ENCODE measurements at places on chromosomes 16 and 17. TPM values are rescaled to one million over a fixed set of nuclear protein-coding genes. Genes with fewer than 3 reads are reported as not detected.
A peak's percentile ranks its signal among the peaks of the same experiment; 100 is the strongest.

The SMCR8 gene
- total RNA-seq: 20.6 TPM

The PGP gene
- total RNA-seq: 38.5 TPM

The TAX1BP3 gene
- total RNA-seq: 451 TPM

The GPR142 gene
- total RNA-seq: not detected

The G6PC1 gene
- total RNA-seq: not detected

The ZNF423 gene
- total RNA-seq: 13.1 TPM

The CHST6 gene
- total RNA-seq: 1.7 TPM

The EFNB3 gene
- 0.41 TPM for total RNA-seq

The TMEM114 gene
- not detected for total RNA-seq

The CCL17 gene
- not detected for total RNA-seq

The PRRT2 gene
- total RNA-seq: 1.9 TPM

The HEATR9 gene
- not detected for total RNA-seq

The BEAN1 gene
- not detected for total RNA-seq

DNA sequence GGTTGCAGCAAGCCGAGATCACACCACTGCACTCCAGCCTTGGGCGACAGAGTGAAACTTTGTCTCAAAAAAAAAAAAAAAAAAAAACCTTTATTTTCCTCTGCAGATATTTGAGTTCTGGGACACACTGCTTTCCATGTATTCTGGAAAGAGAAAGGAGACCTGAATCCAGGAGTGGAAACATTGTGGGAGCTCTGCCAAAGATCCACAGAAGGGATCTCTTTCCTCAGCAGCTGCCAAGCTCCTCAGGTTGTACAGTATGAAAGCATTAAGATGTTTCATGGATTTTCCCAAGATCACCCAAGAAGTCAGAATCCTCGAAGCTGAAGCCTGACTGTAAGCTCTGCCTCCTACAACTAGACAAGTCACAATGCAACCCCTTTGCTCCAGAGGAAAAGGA is 13.5 kb downstream of the NPRL3 start:
- no peak overlapping the region for H3K27ac ChIP-seq
- no peaks in the 10 kb centered on the region for H3K36me3 ChIP-seq
- H3K4me1 ChIP-seq: no peaks in the 10 kb centered on the region

DNA sequence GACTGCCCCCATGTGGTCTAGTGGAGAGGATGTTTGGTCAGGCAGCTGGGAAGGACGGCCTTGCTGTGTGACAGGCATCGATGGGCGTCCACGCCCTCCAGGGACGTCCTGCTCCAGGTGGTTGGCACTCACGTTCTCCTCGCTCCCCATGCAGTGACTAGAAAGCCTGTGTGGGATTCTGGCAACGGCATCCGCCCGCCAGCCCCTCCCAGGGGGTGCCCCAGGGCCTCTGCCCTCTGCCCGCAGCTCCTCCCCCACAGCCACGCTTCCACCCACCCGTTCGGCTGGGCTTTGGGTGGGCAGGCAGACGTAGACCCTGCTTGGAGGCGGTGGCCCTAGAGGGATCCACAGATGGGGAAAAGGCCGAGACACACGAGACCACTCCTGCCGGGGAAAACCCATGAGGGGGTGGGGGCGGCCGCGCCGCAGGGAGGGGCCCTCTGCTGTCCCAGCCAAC is 4.7 kb upstream of the IL17C start:
- peaks cover 23% of the 10 kb centered on the region for H3K36me3 ChIP-seq
- no peak overlapping the region for H3K4me3 ChIP-seq
- H3K27me3 ChIP-seq: peaks cover 36% of the 10 kb centered on the region
- DNase-seq: peak; percentile 60
- H3K27ac ChIP-seq: peak overlapping the region; percentile 43

- no peaks in the 10 kb centered on the region for H3K36me3 ChIP-seq
- H3K4me1 ChIP-seq: peaks cover 4% of the 10 kb centered on the region
- no peak for DNase-seq
- H3K27me3 ChIP-seq: no peaks in the 10 kb centered on the region
These were observed 285.2 kb upstream of the ELAC2 start for GRCh38 chr17:13302983-13303382.

GRCh38 chr16:81720973-81721906 is 57.9 kb upstream of the PLCG2 start:
- H3K27ac ChIP-seq: peak overlapping the region; percentile 38
- H3K27me3 ChIP-seq: no peaks in the 10 kb centered on the region
- H3K4me3 ChIP-seq: no peak overlapping the region

DNA sequence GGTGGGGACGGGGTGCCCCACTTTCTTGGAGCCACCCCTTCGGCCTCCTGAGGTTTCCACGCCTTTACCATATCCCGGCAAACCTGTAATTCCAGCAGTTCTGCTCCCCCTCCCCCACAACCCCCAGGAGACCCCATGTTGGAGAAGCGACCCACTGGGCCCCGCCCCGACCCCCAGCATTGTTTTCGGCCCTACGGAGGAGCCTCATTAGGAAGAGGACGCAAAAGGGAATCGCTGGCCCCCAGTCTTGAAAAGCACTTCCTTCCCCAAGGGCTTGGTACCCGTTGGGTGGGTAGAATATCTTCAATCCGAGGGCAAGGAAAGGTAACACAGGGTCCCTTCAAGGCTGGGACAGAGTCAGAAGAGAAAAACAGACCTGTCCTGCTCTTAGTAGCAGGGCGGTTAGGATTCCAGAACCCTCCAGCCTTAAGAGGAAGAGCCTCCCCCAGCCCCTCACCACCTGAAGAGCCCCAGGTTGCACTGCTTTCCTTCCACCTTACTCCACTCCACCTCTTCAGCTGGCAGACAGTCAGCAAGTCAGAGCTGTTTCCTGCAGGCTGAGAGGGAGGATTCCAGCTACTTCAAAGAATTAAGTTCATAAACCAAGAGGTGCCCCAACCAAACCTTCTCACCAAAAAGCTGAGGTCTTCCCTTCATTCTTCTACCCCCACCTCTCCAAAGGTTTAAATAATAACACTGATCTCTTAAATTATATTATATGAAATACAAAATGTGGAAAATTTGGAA is 803 bp upstream of the TLCD2 start:
- H3K27me3 ChIP-seq: no peaks in the 10 kb centered on the region
- no peak for DNase-seq
- H3K4me3 ChIP-seq: peak overlapping the region; percentile 60
- H3K27ac ChIP-seq: peak overlapping the region; percentile 98

DNA sequence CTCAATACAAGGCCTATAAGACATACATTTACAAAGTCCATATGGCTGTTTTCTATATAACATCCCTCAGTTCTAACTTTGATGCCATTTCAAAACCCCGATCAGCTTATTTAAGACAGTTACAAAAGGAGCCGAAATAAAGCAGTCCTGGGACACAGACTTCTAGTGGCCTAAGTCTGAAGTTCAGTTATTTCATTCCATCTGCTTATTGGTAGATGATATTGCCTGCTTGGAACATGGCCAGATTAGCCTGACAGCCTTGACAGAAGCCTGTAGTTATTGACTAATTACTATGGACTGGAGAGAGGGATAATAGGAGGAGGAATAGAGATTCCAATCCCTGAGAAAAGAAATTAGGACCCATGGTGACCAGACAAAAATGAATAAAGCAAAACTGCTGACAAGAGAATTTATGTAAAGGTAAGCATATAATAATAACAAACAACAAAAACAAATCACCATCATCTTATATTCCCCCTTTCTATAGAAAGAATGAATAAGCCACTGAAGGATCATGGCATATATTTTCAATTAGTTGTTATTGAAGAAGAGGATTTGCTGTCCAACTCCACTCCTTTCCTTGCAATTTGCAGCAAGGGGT is 206.3 kb upstream of the TOM1L1 start:
- no peaks in the 10 kb centered on the region for H3K27me3 ChIP-seq
- H3K4me3 ChIP-seq: no peak overlapping the region
- H3K27ac ChIP-seq: no peak overlapping the region
- no peak for DNase-seq
- H3K4me1 ChIP-seq: no peaks in the 10 kb centered on the region
- no peaks in the 10 kb centered on the region for H3K36me3 ChIP-seq

- no peak overlapping the region for H3K27ac ChIP-seq
- DNase-seq: no peak
- H3K36me3 ChIP-seq: no peaks in the 10 kb centered on the region
- no peak overlapping the region for H3K4me3 ChIP-seq
- no peaks in the 10 kb centered on the region for H3K27me3 ChIP-seq
- peaks cover 9% of the 10 kb centered on the region for H3K4me1 ChIP-seq
These were observed 6.5 kb upstream of the TRAF4 start for GRCh38 chr17:28737316-28737715.

GRCh38 chr16:27762441-27762840 is 212.5 kb downstream of the KATNIP start:
- no peak overlapping the region for H3K4me3 ChIP-seq
- peaks cover 9% of the 10 kb centered on the region for H3K36me3 ChIP-seq
- H3K27ac ChIP-seq: no peak overlapping the region
- no peaks in the 10 kb centered on the region for H3K27me3 ChIP-seq
- H3K4me1 ChIP-seq: no peaks in the 10 kb centered on the region
- DNase-seq: no peak

- peaks cover 64% of the 10 kb centered on the region for H3K4me1 ChIP-seq
- H3K36me3 ChIP-seq: no peaks in the 10 kb centered on the region
- no peaks in the 10 kb centered on the region for H3K27me3 ChIP-seq
- DNase-seq: peak; percentile 37
These were observed 5.1 kb downstream of the PITPNA start for GRCh38 chr17:1557355-1558095.

- H3K36me3 ChIP-seq: no peaks in the 10 kb centered on the region
- H3K4me3 ChIP-seq: no peak overlapping the region
- DNase-seq: no peak
- H3K27me3 ChIP-seq: no peaks in the 10 kb centered on the region
These were observed 21.3 kb upstream of the PIK3R6 start for GRCh38 chr17:8888704-8889302.

DNA sequence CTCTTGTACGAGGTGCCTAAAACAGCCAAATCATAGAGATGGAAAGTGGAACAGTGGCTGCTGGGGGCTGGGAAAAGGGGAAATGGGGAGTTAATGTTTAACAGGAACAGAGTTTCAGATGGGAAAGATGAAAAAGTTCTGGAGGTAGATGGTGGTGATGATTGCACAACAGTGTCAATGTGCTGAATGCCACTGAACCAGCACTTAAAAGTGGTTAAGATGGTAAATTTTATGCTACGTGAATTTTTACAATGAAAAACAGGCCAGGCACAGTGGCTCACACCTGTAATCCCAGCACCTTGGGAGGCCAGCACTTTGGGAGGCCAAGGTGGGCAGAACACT is 130.4 kb downstream of the C16orf78 start:
- no peaks in the 10 kb centered on the region for H3K36me3 ChIP-seq
- H3K4me3 ChIP-seq: no peak overlapping the region
- no peak for DNase-seq
- no peaks in the 10 kb centered on the region for H3K4me1 ChIP-seq

GRCh38 chr17:38900978-38901656 is 24.3 kb upstream of the LASP1NB start:
- peak overlapping the region; percentile 65 for H3K27ac ChIP-seq
- H3K4me3 ChIP-seq: no peak overlapping the region
- no peaks in the 10 kb centered on the region for H3K27me3 ChIP-seq
- no peaks in the 10 kb centered on the region for H3K36me3 ChIP-seq
- peaks cover 35% of the 10 kb centered on the region for H3K4me1 ChIP-seq
- peak; percentile 35 for DNase-seq

DNA sequence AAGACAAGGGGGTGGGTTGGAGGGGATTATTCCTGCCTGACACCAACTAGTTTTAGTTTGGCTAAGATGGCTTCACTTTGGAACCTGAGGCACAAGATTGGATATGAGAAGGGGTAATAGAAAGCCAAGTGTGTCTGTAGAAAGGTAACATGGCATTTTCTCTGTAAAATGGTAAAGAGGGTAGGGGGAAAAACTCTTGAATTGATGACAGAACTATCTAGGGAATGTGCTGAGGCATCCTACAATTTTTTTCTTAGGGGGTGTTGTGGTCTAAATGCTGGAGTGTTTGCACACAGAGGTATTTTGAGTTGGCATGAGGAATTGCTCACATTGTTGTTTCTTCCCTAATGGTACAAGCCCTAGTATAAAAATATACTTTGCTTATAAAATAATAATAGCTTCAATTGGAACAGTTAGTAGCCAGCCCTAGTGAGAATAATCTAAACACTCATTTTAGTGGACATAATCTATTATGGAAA is 25.8 kb downstream of the YPEL2 start:
- peak overlapping the region; percentile 37 for H3K27ac ChIP-seq
- no peaks in the 10 kb centered on the region for H3K27me3 ChIP-seq
- H3K4me3 ChIP-seq: no peak overlapping the region
- peaks cover 18% of the 10 kb centered on the region for H3K36me3 ChIP-seq
- peaks cover 66% of the 10 kb centered on the region for H3K4me1 ChIP-seq

GRCh38 chr17:17675925-17676534 is 5.2 kb upstream of the RAI1 start:
- no peaks in the 10 kb centered on the region for H3K27me3 ChIP-seq
- H3K36me3 ChIP-seq: no peaks in the 10 kb centered on the region
- DNase-seq: no peak
- no peak overlapping the region for H3K27ac ChIP-seq
- no peaks in the 10 kb centered on the region for H3K4me1 ChIP-seq
- no peak overlapping the region for H3K4me3 ChIP-seq

- no peaks in the 10 kb centered on the region for H3K4me1 ChIP-seq
- no peak overlapping the region for H3K4me3 ChIP-seq
- H3K27ac ChIP-seq: no peak overlapping the region
- no peak for DNase-seq
- H3K27me3 ChIP-seq: peaks cover 71% of the 10 kb centered on the region
- no peaks in the 10 kb centered on the region for H3K36me3 ChIP-seq
These were observed 407.6 kb upstream of the PSMD7 start for GRCh38 chr16:73888840-73889490.

- no peak overlapping the region for H3K4me3 ChIP-seq
- H3K4me1 ChIP-seq: no peaks in the 10 kb centered on the region
- no peak for DNase-seq
- no peak overlapping the region for H3K27ac ChIP-seq
These were observed 38.8 kb downstream of the METRNL start for GRCh38 chr17:83118071-83118841.

DNA sequence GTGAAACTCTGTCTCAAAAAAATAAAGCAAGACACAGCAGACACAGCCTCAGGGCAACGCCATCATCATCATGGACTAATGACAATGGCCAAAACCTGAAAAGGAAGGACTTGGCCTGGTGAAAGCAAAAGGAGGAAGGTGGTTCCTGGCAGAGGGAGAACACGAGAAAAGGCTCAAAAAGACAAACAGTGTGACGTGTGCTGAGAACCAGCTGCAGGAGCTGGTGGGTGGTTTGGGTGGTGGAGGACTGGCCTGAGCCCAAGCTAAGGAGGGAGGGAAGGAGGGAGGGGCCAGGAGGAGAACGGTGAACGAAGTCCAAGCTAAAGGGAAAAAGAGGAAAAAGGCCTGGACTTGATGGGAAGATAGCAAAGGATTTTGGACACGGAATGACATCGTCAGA is 85.1 kb downstream of the SLC39A11 start:
- peak; percentile 23 for DNase-seq
- H3K4me3 ChIP-seq: no peak overlapping the region
- no peaks in the 10 kb centered on the region for H3K4me1 ChIP-seq
- no peaks in the 10 kb centered on the region for H3K27me3 ChIP-seq
- no peak overlapping the region for H3K27ac ChIP-seq
- H3K36me3 ChIP-seq: no peaks in the 10 kb centered on the region

DNA sequence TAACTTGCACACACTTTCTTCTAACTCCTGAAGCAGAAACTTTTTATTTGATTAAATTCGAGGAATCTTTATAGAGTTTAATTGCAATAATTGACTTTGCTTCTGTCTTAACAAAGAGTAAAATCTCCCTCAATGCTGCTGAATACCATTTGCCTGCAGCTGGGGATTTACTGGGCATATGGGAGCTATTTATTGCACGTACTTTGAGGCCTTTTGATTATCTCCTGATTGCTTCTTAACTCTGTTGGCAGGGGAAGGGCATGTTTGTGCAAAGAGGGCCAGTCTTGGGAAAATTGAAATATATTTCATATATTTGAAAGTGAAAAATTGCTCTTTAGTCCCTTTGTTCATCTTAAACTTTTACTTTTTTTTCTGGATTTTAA is 156.8 kb upstream of the CHMP6 start:
- H3K27me3 ChIP-seq: no peaks in the 10 kb centered on the region
- H3K4me1 ChIP-seq: peaks cover 17% of the 10 kb centered on the region
- no peaks in the 10 kb centered on the region for H3K36me3 ChIP-seq
- no peak overlapping the region for H3K27ac ChIP-seq
- DNase-seq: no peak

Data from transverse colon (tissue), 4 donors.